Stimulated activated CD4-positive, alpha-beta T cell treated with anti-CD3 and anti-CD28 coated beads, Interleukin-2, amount 100 ng/mL, for 4 hours (primary cell): ENCODE measurements at places on chromosomes 7 and 10.

DNA sequence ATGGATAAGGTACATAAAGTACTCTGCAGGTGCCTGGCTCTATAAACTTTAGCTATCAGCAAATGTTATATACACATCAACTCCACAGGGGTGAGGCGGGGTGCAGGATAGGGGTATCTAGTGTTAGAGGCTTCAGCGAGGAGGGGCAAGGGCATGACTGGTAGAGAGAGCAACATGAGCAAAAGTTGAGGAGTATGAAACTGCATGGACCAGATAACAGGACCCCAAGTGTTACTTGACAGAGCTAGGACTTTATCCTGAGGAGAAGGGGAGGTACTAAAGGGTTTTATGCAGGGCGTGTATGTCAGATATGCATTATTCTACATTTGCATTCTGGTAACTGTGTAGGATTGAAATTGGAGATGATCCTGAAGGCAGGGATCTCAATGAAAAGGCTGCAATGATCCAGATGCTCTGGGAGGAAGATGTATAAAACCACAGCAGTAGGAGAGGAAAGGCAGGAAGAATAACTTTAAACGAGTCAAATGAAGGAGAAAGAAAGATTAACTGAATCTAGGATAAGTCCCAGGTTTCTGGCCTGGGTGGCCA lies 109.8 kb upstream of the FAM133B start:
- no peak for DNase-seq

DNA sequence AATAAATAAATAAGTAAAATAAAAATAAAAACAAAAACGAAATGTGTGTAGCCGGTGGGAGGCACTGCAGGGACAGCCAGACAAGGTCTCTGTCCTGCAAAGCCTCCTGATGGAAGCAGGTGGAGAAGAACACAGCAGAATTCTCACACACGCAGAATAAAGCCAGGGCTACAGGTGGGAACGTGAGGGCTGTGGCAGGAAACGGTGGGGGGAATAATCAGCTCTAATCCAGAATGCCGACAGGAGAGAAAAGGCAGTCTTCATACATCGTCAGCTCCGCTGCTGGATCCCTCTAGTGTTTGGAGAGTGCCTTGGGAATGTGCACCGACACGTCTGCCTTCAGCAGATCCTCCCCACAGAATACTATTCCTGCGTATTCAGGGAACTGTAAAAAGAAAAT lies 6.8 kb upstream of the SNX8 start:
- DNase-seq: no peak

GRCh38 chr7:155870334-155871180 lies 58.3 kb upstream of the SHH start:
- DNase-seq: no peak

GRCh38 chr10:103691723-103692435 lies 163.5 kb downstream of the SH3PXD2A start:
- no peak for DNase-seq

- DNase-seq: no peak
These were observed 36.2 kb downstream of the GNG11 start for GRCh38 chr7:93957767-93958166.

- no peak for DNase-seq
These were observed 576.7 kb upstream of the POT1 start for GRCh38 chr7:125506331-125506730.

- no peak for DNase-seq
These were observed 65.2 kb downstream of the BMPER start for GRCh38 chr7:33970536-33970935.

GRCh38 chr10:42177077-42177792 lies 461.1 kb downstream of the ZNF33B start:
- no peak for DNase-seq

DNA sequence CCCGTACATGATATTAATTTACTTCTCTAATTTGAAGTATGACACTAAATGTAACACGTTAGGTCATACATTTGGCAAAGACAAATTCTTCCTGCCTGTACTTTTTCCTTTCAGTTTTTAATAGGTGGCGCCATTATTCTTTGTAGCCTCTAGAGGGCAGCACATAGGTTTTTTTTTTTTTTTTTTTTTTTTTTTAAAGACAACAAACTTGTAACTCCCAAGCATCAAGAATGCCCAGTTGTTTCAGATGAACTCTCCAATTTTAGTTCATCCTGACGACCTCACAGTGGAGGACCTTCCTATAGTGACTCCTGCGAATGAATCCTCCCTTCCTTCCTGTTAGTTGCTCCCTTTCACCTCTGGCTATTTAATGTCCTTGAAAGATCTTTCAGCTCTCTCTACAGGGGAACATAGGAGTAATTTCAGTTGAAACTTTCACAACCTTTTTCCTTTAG lies 139.3 kb upstream of the HDAC9 start:
- no peak for DNase-seq

DNA sequence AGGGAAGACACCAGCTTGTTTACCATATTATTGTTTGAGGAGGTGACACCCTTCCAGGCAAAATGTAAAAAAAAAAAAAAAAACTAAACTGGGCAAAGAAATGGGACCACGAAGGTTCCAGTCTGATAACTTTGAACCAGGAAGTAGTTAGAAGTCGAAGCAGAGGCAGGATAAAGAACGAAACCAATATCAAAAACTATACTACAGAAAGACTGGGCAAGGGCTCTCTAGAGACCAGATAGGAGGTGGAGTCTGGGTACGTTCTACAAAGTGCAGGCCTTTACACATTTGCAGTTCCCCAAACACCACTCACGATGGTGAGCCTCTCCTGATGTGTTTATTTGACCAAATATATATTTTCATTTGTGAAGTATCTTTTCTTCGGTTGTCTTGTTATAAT lies 125.7 kb upstream of the CDK1 start:
- no peak for DNase-seq

GRCh38 chr7:137962875-137963507 lies 38.9 kb downstream of the CREB3L2 start:
- no peak for DNase-seq

- no peak for DNase-seq
These were observed 719.1 kb downstream of the AUTS2 start for GRCh38 chr7:70317356-70317755.

DNA sequence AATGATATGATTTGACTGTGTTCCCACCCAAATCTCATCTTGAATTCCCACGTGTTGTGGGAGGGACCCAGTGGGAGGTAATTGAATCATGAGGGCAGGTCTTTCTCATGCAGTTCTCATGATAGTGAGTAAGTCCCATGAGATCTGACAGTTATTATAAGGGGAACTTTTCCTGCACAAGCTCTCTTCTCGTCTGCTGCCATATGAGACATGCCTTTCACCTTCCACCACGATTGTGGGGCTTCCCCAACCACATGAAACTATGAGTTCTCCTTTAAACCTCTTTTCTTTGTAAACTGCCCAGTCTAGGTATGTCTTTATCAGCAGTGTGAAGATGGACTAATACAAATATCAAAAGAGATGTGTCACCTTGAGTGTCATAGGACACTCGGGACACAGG lies 502.7 kb upstream of the PODXL start:
- DNase-seq: no peak

DNA sequence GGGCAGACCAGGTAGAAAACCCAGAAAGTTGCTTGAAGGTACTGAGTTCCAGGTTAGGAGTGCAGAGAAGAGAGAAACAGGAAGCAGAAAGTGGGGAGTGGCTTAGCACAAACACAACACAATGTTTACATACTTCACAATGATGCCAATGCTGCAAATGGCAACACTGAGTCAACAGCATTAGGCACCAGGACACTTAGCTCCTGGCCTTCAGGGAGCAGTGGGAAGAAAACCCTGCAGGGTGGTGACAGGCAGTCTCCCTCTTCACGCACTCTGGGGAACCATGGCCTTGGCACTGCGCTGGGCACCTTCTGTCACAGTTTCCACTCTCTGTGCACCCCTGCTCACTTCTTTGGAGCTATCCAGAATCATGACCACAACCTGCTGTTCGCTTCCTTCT lies 7.3 kb downstream of the ICA1 start:
- DNase-seq: no peak

GRCh38 chr10:121310151-121310711 lies 288.0 kb downstream of the FGFR2 start:
- no peak for DNase-seq

- no peak for DNase-seq
These were observed 48.5 kb upstream of the CFAP46 start for GRCh38 chr10:132990684-132991545.

DNA sequence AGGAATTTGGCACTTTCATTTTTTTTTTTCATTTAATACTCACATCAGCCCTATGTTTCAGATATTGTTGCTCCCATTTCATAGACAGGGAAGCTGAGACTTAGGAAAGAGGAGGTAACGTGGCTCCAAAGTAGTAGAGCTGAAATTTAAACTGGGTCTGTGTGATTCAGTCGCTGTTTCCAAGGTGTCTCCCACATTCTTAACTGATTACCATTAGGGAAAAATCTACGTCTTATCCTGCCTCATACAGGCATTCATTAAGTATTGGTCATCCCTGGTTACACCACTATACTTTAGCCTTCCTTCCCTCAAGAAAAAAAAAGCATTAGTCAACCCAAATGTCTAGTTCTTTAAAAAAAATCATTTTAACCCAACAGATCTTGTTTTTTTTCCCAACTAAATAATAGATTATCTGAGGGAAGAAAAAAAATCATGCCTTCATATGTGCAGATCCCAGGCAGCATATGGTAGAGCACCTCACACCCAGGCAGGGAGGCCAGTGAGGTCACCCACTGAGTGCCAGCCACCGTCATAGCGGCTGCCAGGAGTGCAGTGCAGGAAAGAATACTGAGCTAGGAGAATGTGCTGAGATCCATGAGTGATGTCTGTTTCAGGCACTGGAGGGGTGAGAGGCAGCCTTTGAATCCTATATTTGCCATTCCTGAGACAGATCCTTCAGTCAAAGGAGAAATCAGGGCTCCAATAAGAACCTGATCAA lies 59.0 kb upstream of the SORCS3 start:
- DNase-seq: no peak

DNA sequence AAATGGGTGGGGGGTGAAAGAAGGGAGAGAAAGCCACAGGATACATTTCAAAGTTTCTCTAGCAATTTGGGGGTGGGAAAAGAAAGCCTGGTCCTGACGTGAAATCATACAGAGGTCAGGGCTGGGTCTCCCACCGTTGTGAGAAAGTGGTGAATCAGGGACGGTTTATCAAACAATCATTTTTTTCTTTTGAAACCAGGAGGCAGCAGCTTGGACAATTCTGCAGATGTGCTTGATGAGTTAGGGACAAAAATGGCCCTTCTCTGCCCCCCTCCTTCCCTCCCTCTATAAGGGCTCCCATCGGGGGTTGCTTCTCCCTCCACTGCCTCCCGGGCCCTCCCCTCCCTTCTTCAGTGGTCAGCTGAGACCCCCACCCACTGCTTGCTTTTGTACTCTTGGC lies 43.6 kb downstream of the FBXW4 start:
- no peak for DNase-seq

DNA sequence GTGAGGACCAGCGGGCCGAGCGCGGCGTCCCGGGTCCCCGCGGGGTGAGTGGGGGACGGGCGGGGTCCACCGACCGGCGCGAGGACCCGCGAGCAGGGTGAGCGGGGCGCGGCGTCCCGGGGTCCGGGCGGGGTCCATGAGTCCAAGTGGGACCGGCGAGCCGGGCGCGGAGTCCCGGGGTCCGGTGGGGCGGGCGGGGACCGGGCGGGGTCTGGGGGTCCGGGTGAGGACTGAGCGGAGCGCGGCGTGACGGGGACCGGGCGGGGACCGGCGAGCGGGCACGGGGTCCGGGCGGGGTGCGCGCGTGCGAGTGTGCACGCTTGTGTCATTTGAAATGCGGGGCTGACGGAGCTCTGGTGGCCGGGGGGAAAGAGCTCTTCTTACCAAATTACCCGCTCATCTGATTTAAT lies 765 bp downstream of the CELF2 start:
- DNase-seq: no peak

- DNase-seq: no peak
These were observed 173.5 kb downstream of the TSPAN12 start for GRCh38 chr7:120684463-120684862.

- DNase-seq: no peak
These were observed 66.2 kb downstream of the FAM241B start for GRCh38 chr10:69696073-69696731.

DNA sequence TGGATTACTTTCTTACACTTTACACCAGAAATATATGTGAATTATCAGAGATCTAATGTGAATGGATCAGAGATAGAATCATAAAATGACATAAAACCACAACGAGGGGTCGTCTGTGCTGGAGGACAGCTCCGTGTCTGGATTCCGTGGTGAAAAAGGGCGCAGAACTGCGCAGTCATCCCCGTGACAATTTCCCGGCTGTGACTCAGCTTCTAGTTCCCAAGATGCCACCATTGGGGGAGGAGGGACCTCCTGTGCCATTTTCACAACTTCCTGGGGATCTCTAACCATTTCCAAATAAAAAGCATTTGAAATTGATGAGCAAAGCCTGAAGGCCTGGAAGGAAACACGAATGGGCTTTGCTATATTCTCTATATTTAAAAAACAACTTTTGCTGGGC lies 72.1 kb downstream of the PDGFA start:
- no peak for DNase-seq

GRCh38 chr7:112065758-112066157 lies 140.4 kb downstream of the DOCK4 start:
- DNase-seq: no peak

DNA sequence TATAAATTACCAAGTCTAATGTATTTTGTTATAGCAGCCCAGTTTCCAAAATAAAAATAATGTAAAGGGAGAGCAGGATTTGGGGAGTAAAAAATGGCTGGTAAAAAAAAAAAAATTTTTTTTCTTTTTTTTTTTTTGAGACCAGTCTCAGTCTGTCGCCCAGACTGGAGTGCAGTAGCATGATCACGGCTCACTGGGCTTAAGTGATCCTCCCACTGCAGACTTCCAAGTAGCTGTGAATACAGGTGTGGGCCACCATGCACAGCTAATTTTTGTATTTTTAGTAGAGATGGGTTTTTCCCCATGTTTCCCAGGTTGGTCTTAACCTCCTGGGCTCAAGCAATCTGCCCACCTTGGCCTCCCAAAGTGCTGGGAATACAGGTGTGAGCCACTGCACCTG lies 4.8 kb upstream of the LSM8 start:
- DNase-seq: no peak

GRCh38 chr10:74332398-74332797 lies 181.4 kb downstream of the ADK start:
- no peak for DNase-seq

DNA sequence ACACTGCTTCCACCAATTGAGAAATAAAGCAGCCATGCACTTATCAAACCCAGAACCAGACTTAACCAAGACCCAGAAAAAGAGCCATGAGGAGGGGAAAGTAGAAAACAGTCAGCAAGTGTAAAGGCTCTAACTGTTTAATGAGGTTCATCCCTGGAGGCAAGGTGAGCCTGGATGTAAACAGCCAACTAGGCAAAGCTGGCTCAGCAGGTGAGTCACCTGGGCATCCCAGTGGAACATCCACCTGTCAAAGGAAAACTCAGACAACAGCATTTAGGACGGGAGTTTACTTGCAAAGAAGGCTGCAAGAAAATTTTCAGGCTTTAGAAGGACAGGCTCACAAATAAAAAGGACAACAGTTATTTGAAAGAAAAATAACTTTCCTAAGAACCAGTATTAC lies 153.0 kb downstream of the SNX13 start:
- DNase-seq: no peak

- no peak for DNase-seq
These were observed 72.9 kb downstream of the PLXNA4 start for GRCh38 chr7:132503415-132503814.
